ENCODE measurements at places on chromosomes 4 and X.
A peak's percentile ranks its signal among the peaks of the same experiment; 100 is the strongest.

GRCh38 chrX:68203646-68204045 lies 229.6 kb downstream of the OPHN1 start:
- no peak for DNase-seq

- DNase-seq = peak; percentile 89
These were observed 6.2 kb upstream of the MAN2B2 start for GRCh38 chr4:6568689-6569332.

DNA sequence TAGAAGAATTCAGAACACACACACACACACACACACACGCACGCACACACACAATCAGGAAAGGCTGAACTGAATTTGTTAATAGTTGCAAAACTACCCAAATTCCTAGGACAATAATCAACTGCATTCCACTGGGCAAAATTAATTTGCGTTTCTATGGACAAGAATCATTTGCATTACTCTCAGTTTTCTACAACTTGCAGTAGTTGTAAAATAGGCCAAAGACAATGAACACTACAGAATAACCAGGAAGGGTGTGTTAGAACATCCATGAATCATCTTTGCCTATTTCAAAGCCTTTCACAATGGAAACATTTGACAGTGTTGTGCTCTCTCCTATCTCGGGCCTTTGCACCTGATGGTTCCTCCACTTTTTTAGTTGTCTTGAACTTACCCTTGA lies 77.1 kb upstream of the IGFBP7 start:
- no peak for DNase-seq

DNA sequence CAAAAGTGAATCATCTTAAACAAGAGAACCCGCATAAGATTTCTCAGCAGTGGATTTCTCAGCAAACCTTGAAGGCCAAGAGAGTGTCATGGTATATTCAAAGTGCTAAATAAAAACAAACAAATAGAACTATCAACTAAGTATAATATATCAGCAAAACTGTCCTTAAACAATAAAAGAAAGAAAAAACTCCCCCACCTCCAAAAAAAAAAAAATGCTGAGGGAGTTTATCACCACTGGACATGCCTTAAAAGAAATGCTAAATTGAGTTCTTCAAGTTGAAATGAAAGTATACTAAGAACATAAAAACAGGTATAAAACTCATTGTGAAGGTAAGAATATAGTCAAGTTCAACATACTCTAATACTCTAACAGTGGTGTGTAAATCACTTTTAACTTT lies 53.9 kb upstream of the EPGN start:
- DNase-seq = no peak

GRCh38 chr4:158728236-158728635 lies 5.0 kb upstream of the PPID start:
- DNase-seq = no peak

DNA sequence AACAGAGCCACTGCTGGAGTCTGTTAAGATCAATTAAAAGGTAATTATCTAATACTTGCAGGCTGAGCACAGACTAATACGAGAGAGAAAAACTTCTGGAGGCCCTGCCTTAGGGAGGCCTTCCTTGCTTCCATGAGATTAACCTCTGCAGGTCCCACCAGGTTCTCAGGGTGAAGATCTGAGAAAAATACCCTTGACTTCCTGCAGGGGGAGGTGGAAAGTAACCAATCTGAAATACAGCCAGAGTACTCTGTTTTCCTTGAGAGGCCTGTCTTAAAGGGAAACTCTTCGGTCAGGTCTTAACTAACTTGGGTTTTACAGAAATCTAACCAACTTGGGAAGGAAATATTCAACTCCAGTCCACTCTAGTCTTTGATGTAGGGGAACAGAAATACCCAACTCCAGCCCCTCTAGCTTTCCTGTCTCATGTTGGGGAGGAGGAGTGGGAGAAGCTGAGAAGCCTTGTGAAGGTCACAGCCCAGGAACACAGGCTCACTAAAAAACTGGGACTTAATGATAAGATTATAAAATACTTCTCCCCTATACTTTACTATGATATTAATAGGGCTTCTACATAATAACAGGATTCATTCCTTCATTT lies 77.1 kb downstream of the TBCK start:
- peak; percentile 64 for DNase-seq

GRCh38 chr4:106034220-106034619 lies 138.9 kb downstream of the NPNT start:
- peak; percentile 22 for DNase-seq

GRCh38 chr4:20487446-20487845 lies 212.8 kb upstream of the PACRGL start:
- no peak for DNase-seq

- DNase-seq = peak; percentile 3
These were observed 50.2 kb downstream of the LEF1 start for GRCh38 chr4:108118505-108118904.

DNA sequence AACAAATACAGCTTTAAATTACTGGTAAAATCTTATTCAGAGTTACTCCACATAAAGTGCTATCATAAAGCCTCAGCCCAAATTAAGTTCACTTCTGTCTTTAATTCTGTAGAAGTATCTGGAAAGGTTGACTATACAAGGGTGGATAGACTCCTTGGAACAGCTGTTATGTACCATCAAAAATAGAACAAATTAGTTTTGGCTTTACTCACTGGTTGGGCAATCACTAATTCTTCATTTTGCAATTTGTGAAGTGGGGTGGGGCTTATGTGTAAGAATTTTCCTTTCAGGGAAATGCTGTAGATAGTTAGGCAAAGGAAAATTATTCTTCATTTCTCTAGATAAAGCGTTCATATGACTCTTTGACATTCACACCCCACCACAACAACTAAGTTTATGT lies 7.8 kb downstream of the DIAPH2 start:
- DNase-seq = peak; percentile 16

GRCh38 chr4:87151730-87152129 lies 68.7 kb downstream of the KLHL8 start:
- DNase-seq = no peak

DNA sequence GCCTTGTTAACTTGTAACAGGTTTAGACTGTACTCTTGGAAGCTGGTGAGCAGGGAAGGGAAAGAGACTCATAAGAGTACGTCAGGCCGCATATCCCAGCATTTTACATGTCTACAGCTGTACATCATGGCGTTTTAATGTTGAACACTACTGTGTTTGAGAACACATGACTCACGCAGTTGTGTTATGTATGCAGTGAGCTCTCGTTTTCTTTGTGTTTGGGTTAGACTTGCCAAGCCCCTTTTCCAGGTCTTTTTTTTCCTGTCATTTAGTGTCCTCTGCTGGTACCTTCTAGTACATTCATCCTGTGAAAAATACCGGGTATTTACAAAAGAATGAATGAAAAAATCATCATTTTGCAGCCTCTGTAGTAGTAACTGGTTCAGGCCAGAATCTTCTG lies 35.3 kb downstream of the SMS start:
- peak; percentile 74 for DNase-seq

- DNase-seq = no peak
These were observed 178.2 kb upstream of the GPC4 start for GRCh38 chrX:133593531-133593930.

DNA sequence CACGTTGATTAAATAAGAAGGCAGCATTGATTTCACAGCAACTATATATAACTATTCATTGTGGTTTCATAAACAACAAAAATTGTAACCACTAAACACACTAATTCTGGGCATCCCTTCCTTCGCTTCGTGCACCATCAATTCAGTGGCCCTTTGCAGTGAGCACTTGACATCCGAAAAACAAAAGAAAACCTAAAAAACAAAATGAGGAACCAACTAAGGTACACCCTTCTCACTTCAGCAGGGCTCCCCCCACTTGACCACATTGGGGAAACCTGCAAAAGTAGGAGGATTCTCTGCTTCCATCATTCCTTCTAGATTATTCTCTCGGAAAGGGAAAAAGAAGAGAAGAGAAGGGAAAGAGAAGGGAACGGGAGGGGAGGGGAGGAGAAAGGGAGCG lies 28.3 kb downstream of the NBDY start:
- DNase-seq = no peak

DNA sequence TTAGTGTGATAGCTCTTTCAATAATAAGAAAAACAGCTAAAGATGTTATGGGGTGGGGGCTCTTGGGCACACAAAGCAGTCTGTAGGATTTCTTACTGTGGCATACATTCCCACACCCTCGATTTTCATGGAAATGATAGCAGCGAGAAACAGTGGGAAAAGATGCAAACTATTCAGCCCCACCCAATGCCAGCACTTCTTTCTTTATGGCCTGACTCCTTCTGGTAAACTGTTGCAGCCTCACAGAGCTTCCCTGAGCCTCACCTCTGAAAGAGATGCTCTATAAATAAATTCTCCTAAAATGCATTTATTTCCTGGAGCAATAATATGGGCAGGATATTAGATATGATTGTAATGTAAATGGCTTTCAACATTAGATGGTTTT lies 910 bp downstream of the ANK2 start:
- DNase-seq = no peak

- no peak for DNase-seq
These were observed 55.2 kb downstream of the DOCK11 start for GRCh38 chrX:118550792-118551191.

GRCh38 chr4:2462218-2462991 lies 6.5 kb upstream of the RNF4 start:
- peak; percentile 81 for DNase-seq

GRCh38 chr4:112421911-112422310 lies 94.1 kb downstream of the NEUROG2 start:
- no peak for DNase-seq

- peak; percentile 61 for DNase-seq
These were observed 84.2 kb downstream of the BCOR start for GRCh38 chrX:40013266-40014195.

GRCh38 chrX:134679221-134679620 lies 20.9 kb upstream of the PLAC1 start:
- no peak for DNase-seq

- no peak for DNase-seq
These were observed 422.5 kb downstream of the ZIC3 start for GRCh38 chrX:137988470-137988869.

DNA sequence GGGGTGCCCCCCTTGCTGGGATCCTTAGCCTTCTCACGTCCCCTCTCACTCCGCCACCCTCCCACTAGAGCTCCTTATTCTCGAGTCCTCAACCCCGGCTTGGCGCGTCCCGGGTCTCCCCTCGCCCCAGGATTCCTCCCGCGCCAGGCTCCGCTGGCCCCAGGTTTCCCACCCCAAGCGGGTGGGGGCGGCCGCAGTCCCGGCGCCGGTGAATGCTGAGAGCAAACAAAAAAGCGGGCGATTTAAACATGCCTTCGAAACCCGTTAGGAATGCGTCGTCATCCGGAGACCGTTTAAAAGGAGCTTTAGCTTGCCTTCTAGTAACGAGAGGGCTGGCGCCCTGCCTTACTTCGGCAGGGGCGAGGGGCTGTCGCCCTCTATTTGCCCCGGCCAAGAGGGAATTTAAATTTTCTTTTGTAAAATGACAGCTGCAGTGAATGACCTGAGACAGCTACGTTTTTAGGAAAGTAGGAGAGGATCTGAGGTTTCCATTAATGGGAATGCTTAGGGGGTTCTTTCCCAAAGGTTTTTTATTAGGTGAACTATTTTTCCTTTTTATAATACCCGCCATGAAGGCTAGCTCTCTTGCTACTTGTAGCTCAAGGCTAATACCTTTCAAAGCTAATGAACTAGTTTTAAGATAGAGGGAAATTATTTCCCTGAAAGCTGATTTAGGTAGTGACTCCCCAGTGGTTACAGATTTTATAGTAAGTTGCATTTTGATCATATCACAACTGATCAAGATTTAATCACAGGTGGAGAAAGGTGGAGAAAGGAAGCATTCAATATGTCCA lies 3.1 kb downstream of the JADE1 start:
- peak; percentile 83 for DNase-seq

GRCh38 chr4:147498031-147498660 lies 17.2 kb downstream of the EDNRA start:
- peak; percentile 95 for DNase-seq

GRCh38 chr4:109560687-109561461 lies 828 bp downstream of the MCUB start:
- peak; percentile 87 for DNase-seq

GRCh38 chr4:158621729-158622128 lies 50.0 kb downstream of the C4orf46 start:
- no peak for DNase-seq

DNA sequence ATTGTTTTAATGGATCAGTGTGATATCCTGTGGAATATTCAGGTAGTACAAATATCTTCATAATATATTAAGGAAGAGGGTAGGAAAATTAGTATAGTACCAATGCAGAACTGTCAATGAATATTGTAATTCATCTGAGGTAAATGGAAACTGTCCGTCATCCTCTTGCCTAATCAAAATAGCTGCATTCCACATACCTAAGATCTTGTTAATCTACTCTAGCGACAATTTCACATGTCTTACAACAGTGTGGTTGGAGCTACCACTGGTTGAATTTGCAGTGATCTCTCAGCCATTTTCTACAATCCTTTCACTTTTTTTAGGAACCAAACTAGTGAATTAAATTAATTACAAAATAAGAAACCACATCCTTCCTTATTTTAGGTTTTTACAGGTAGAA lies 117.5 kb downstream of the PCDH18 start:
- peak; percentile 60 for DNase-seq

- peak; percentile 62 for DNase-seq
These were observed 161.3 kb downstream of the FNIP2 start for GRCh38 chr4:158929939-158930638.

DNA sequence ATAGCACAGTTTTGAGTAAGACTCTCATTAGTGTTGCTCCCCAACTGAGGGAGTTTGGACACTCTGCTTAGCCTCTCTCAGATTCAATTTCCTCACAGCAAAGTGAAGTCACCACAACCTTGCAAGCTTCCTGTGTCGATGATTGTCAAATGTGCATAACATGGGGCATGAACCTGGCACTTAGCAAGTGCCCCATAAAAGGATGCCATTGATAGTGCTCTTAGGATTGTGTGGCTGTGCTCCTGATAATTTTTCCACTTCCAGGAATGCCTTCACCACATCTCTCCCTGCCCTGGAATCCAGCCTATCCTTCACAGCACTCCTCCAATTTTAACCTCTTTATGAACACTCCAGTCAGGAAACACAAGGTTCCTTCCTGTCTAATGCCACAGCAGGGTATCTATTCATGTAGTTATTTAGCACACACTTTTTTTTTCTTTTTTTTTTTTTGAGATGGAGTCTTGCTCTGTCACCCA lies 309.4 kb downstream of the PPP3CA start:
- peak; percentile 23 for DNase-seq

DNA sequence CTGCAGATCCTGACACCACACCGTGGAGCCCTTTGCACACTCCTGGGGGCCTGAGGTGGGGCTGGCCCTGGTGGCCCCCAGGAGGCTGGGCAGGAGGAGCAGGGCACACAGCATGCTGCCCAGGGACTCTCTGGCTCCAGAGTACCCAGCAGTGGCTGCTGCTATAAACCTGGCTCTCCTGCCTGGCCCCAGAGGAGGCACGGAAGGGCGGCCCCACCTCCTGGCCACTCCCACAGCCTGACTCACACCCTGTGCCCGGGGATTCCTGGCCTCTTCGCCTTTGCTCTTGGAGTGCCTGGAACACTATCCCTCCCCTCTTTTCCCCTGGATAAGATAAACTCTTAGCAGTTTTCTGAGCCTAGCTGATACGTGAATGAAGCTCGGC lies at the start of gene PSAPL1:
Gene PSAPL1 (minus strand): TSS at position 165 of the 385 bp plus-strand sequence. CDS start 51 bp downstream, at position 114.
- peak; percentile 35 for DNase-seq

DNA sequence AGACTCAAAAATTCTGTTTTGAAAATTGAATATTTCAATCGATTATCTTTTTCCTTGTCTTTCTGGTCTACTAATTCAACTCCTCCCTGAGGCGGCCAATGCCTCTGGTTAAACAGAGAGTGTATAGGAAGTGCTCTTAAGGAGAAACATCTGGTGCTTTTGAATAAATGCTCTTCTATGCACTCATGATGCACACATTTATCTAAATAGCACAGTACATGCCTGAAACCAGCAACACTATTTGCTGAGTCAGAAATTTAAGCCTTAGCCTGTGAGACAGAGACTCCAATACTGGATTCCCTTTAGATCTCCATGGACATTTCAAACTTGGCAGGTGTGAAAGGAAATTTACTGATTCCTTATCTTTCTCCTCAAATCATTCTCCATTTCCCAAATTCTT lies 118.6 kb downstream of the SLIT2 start:
- DNase-seq = peak; percentile 64

All from iris pigment epithelial cell (primary cell).